HS-27A (cell line): ENCODE measurements at places on chromosomes 2 and 18.

GRCh38 chr18:22847392-22847791 is 85.7 kb upstream of the RBBP8 start:
- DNase-seq: no peak

DNA sequence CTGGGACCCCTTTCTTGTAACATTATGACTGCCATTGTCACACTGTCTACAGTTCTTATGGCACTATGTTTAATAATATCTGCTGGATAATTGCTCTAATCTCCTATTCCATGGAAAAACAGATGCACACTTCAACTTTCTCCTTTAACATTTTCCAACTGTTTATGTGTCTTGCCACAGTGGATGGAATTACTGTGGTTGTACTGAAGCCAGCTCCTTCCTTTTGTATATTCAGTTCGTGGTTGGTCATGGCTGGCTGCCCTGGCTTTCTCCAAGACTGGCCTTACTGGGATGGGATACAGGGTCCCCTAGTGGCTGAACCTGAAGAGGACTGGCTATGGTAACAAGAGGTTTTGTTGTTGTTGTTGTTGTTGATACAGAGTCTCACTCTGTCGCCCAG is 113.9 kb downstream of the SS18 start:
- DNase-seq: no peak

DNA sequence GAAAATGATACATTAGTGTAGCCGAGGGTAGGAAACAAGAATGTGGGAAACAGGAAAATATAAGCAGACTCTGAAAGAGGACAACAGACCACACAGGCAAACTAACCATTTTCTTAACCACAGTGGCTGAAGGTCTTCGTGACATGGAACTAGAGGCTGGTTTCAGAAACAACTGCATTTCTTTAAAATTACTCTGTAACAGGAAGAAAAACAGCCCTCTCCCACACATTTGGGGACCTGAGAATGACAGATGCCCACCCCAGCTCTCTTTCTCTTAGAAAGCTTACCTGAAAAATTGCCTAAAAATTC is 13.8 kb upstream of the SLC25A52 start:
- DNase-seq: no peak

GRCh38 chr2:11622611-11623010 is 47.4 kb downstream of the NTSR2 start:
- DNase-seq: no peak

- no peak for DNase-seq
Measured at GRCh38 chr2:96262306-96262705, 3.5 kb downstream of the TMEM127 start.

GRCh38 chr18:36756242-36756641 is 72.6 kb downstream of the TPGS2 start:
- DNase-seq: peak; percentile 69

- no peak for DNase-seq
Measured at GRCh38 chr2:100546469-100546868, 16.3 kb upstream of the PDCL3 start.

DNA sequence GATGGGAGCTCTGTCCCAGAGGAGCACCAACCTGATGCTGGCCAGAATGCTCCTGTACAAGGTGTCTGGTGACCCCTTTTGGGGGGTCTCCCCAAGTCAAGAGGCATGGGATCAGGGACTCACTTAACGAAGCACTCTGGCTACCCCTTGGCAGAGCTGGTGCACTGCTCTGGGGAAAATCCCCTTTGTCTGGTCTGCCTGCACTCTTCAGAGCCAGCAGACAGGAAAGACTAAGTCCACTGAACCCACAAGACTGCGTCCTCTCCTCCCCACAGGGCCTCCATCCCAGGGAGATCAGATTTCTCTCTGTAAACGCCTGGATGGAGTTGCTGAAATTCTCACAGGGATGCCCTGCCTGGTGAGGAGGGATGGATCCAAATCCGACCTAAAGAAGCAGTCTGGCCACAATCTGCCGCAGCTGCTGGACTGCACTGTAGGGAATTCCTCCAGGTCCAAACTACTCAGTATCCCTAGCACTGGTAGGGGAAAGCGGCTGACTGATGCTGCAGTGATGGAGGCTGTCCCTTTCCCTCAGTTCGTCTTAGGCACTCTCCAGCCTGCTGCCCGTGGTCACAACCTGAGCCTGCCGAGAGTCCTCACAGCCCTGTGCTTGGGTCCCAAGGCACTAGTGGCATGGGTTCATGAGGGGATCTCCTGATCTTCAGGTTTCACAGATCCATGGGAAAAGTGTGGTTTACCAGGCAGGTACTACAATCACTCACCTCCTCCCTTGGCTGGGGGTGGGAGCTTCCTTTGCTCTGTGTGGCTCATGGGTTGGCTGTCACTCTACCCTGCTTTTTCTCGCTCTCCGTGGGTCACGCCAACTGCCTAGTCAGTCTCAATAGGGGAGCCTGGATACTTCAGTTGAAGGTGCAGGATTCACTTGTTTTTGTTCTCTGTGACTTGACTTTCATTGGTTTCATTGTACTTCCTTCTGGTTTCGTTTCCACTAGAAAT is 98.6 kb downstream of the SLC4A10 start:
- DNase-seq: no peak

DNA sequence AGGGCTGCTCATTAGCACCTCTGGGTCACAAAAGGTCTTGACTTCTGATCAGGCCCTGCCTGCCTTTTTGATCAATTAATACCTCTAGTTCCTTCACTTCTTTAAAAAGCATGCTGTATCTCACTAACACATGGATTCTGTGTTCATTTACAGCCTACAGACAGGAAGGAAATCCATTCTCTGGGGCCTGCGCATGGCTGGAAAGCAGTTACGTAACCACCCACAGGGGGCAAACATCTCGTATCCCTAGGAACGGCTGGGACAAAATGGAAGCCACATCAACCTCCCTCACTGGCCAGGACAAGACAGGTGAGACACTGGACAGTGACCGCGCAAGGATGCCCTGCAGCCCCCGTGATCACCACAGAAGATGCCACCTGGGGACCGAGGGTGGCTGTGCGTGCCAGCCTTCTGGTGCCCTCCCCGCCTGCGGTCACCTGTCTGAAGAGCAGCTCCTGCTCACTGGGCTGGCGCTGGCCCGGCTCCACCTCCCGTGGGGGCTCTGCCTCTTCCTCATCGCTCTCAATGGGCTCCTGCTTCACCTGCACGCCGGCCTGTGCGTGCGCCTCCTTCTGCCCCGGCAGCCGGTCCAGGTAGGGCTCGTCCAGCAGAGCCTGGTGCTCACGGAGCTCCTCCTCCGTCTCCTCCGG is 266.9 kb downstream of the TWIST2 start:
- no peak for DNase-seq

- no peak for DNase-seq
Measured at GRCh38 chr2:81894451-81894990, 1590.0 kb upstream of the LRRTM1 start.

DNA sequence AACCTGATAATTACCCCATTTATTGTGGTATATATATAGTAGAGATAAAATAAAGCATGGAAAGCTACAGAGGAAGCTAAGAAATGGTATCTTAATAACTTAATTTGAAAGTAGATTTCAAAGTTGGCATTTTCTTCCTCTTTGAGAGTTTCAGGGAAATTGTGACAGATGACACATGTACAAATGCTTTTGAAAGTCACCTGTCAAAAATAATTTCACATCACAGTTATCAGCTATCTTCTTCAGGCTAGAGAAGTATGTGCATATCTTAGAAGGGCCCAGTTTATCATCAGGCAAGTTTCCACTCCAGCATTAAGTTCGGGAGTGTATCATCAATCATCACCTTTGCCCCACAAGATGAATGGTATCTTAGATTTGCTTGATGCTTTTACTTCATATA is 457.9 kb downstream of the LRRTM4 start:
- no peak for DNase-seq

DNA sequence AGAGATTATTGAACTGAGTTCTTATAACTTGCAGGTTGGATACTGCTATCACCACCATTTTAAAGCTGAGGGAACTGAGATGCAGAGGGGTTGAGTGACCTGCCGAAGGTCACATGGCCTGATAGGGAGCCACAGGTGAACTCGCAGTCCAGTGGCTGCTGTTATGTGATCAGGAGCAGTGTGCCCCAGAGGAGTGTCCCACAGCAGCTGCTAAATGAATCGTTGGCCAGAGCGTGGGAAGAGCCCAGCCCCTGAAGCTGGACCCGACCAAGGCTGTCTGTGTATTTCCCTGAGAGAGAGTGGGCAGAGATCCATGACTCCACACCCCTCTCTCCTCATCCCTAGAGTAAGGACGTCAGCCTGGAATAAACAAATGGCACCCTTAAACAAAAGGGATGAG is 26.7 kb upstream of the PRLH start:
- DNase-seq: no peak

DNA sequence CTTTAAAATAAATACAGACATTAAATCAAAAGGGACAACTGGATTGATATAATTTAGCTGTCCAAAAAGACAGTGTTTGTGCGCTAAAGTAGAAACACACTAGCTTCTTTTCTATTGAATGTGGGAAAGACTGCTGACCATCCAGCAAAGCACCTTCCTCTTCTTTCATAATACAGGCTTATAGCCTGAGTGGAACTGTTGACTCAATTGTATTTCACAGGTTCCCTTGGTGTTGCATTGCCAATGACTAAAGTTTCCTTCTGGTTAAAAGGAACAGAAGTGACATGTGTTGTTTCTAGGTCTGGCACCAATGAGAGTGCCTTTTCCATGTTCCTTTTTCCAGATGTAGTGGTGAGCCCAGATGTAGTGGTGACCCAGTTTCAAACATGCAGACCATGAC is 412.3 kb downstream of the RNF144A start:
- no peak for DNase-seq

GRCh38 chr2:120577721-120578295 is 157.9 kb upstream of the GLI2 start:
- DNase-seq: no peak

GRCh38 chr2:127201452-127201851 is 18.6 kb downstream of the CYP27C1 start:
- DNase-seq: no peak

- DNase-seq: no peak
Measured at GRCh38 chr2:44237221-44237620, 38.1 kb upstream of the SLC3A1 start.

- DNase-seq: no peak
Measured at GRCh38 chr2:36659872-36660312, 36.6 kb upstream of the VIT start.

- no peak for DNase-seq
Measured at GRCh38 chr18:46266473-46266872, 162.3 kb downstream of the HAUS1 start.

DNA sequence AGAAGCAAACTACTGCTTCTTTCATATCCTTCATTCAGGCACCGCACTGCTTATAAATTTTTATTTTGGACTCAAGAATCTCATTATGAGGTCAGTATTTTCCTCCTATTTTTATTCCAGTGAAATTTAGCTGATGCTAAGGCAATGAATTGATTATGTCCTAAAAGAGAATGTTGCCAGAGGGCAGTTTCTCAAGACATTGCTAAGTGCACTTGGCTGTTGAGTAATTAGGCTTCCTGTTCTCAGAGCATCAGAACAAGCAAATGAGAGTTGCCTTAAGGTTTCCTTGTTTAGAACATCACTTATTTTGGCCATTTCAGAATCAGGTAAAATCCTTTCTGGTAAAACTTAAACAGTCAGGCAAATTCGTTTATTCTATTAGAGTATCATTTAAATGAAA is 548.6 kb upstream of the ZEB2 start:
- DNase-seq: no peak

DNA sequence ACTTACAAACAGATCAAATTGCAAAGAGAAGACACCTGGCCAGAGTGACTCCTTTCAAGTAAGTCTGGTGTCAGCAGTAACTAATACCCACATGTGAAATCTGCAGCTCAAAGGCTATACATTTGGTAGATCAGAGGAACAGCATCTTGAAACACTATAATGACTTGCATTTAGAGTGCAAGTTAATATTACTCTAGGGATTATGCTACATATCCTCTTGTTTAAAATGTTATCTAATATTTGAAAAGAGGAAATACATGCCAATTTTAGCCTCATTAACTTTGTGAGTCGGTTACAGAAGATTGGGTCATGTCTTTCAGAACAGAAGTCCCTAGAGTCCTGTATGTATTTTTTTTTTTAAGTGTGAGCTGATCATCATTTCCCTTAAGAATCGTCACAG is 15.2 kb downstream of the LANCL1 start:
- DNase-seq: no peak
